ENCODE measurements at places on chromosomes 5 and 9. TPM values are rescaled to one million over a fixed set of nuclear protein-coding genes. Genes with fewer than 3 reads are reported as not detected.
A peak's percentile ranks its signal among the peaks of the same experiment; 100 is the strongest.

GRCh38 chr5:168950241-168950951, 350.5 kb downstream of the SLIT3 start:
- no peaks in the 10 kb centered on the region for H3K4me1 ChIP-seq
- H3K27me3 ChIP-seq: no peaks in the 10 kb centered on the region
- no peak for DNase-seq
- H3K36me3 ChIP-seq: no peaks in the 10 kb centered on the region
- H3K4me3 ChIP-seq: no peak overlapping the region

- H3K36me3 ChIP-seq: no peaks in the 10 kb centered on the region
- DNase-seq: peak; percentile 10
- no peaks in the 10 kb centered on the region for H3K27me3 ChIP-seq
- no peak overlapping the region for H3K27ac ChIP-seq
These were observed 49.9 kb upstream of the SLIT3 start for GRCh38 chr5:169350759-169351240.

DNA sequence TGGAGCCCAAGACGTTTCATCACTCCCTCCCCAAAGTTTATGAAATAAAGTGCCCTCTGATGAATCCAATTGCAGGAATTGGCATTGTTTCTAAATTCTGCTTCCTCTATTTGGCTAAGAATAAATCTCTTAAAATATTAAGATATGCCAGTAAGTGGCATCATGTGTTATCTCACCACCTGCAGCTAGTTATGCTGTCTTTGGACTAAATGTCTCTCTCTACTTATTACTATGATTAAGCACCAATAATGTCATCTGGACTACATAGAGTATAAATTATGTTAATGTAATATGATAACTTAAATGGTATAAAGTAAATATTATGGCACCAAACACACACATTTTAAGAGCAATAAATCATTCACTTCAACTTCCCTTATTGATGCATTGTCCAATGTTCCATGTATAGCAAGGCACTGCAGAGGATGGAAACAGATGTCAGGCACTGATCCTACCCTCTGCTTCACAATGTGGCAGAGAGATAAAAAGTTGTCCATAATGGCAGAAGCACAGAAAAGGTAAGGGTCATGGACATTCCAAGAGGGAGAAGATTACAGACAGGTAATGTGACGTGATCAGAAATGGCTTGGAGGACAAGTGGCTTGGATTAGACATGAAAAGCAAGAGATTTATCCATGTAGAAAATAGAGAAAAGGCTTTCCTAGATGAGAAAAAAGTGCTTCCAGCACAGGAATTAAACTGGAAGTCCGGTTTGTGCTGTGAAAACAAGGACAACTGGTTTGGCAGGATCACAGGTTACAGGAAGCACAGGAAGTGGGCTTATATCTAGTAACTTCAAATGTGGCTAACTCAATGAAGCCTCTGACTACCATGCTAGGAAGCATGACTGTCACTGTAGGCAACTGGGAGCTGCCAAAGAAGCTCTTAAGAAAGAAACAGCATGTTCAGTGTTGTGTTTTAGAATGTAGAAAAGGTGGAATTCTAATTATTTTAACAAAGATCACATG, 26.7 kb downstream of the MARCHF11 start:
- peaks cover 10% of the 10 kb centered on the region for H3K4me1 ChIP-seq
- peak overlapping the region; percentile 45 for H3K27ac ChIP-seq
- H3K4me3 ChIP-seq: peak overlapping the region; percentile 14
- no peaks in the 10 kb centered on the region for H3K36me3 ChIP-seq
- no peaks in the 10 kb centered on the region for H3K27me3 ChIP-seq
- no peak for DNase-seq

GRCh38 chr5:5309645-5310044, 112.8 kb upstream of the ICE1 start:
- no peak for DNase-seq
- H3K4me3 ChIP-seq: no peak overlapping the region
- H3K27me3 ChIP-seq: no peaks in the 10 kb centered on the region
- no peak overlapping the region for H3K27ac ChIP-seq
- no peaks in the 10 kb centered on the region for H3K36me3 ChIP-seq

- H3K4me1 ChIP-seq: no peaks in the 10 kb centered on the region
- DNase-seq: peak; percentile 40
- peaks cover 3% of the 10 kb centered on the region for H3K27me3 ChIP-seq
- H3K36me3 ChIP-seq: no peaks in the 10 kb centered on the region
These were observed 2124.9 kb downstream of the MAT2B start for GRCh38 chr5:165630261-165630778.

DNA sequence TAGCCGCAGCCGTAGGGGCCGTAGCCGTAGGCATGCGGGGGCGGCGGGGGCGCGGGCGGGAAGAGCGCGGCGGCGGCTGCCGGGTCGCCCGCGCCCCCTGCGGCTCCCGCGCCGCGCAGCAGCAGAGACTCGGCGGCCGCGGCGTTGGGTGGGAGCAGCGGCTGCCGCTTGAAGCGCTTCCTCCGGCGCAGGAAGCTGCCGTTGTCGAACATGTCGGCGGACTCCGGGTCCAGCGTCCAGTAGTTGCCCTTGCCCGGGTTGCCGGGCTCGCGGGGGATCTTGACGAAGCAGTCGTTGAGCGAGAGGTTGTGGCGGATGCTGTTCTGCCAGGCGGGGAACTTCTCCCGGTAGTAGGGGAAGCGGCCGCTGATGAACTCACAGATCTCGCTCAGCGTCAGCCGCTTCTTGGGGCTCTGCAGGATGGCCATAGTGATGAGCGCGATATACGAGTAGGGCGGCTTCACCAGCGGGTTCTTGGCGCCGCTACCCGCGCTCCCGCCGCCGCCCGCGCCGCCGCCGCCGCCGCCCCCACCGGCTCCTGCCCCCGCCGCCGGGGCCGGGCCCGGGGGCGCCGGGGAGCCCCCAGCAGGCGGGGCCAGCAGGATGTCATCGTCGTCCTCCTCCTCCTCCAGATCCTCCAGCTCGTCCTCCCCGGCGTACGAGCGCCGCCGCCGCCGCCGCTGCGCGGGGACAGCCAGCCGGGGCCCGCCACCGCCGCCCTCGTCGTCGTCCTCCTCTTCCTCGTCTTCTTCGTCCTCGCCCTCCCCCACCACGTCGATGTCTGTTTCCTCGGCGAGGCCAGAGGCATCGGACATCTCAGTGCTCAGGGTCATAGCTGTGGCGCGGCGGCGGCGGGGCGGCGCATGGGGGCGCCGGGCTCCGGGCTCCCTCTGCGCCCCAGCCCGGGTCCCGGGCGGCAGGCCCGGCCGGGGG, 781 bp downstream of the FOXD1 start:
- peaks cover 47% of the 10 kb centered on the region for H3K4me1 ChIP-seq
- no peaks in the 10 kb centered on the region for H3K36me3 ChIP-seq
- H3K4me3 ChIP-seq: peak overlapping the region; percentile 56
- DNase-seq: no peak

GRCh38 chr5:40412771-40413170, 266.9 kb upstream of the PTGER4 start:
- peaks cover 4% of the 10 kb centered on the region for H3K4me1 ChIP-seq
- H3K36me3 ChIP-seq: no peaks in the 10 kb centered on the region
- no peak for DNase-seq

DNA sequence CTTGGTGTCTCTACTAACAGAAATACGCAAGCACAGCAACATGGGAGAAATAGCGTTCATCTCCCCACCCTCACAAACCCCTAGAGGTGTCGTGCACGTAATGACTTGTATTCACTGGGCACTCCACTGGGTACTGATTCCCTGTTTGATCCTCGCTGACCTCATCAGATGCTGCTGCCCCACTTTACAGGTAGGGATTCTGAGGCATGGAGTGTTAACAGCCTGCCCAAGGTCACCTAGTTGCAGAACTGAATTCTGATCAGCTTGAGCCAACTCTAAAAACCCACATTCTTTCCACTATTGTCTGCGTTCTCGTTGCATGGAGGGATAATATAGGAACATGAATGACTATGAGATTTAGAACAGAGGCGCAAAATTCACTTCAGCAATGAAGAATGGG, 96.3 kb downstream of the TRIO start:
- H3K36me3 ChIP-seq: no peaks in the 10 kb centered on the region
- H3K27me3 ChIP-seq: no peaks in the 10 kb centered on the region
- no peak overlapping the region for H3K4me3 ChIP-seq
- DNase-seq: no peak
- peaks cover 42% of the 10 kb centered on the region for H3K4me1 ChIP-seq

The SGCD gene
- 88.2 TPM for total RNA-seq

The ERCC8 gene
- 7.5 TPM for total RNA-seq

The IGFBPL1 gene
- total RNA-seq: not detected

The YIPF5 gene
- total RNA-seq: 29.0 TPM

The FCN2 gene
- 0.46 TPM for total RNA-seq

Data from heart right ventricle (tissue), 16 donors.